ENCODE measurements at places on chromosomes 16 and 17.

DNA sequence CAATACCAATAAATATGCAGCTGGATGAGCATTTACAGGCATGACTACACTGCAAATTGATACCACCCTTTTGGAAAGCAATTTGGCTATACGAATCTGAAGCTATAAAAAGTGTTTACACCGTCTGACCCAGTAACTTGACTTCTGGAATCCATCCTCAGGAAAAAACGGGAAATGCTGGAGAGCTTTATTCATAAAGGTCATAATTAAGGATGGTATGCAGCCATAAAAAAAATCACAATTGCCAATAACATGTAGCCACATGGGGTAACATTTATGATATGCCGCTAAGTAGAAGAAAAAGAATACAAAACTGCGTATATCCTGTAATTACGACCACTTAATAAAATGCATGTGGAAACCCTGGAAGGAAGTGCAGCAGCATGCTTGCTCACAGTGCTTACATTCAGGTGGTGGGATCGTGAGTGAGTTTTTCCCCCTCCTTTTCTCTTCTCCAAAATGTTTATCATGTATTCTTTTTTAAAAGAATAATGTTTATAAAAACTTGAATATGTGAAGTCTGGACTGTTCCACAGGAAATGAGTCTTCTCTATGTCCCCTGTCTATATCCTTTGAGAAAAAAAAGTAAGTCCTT is 34.2 kb downstream of the COPRS start:
- DNase-seq = no peak

GRCh38 chr16:54176376-54176901 is 110.1 kb downstream of the IRX3 start:
- DNase-seq = peak; percentile 58

DNA sequence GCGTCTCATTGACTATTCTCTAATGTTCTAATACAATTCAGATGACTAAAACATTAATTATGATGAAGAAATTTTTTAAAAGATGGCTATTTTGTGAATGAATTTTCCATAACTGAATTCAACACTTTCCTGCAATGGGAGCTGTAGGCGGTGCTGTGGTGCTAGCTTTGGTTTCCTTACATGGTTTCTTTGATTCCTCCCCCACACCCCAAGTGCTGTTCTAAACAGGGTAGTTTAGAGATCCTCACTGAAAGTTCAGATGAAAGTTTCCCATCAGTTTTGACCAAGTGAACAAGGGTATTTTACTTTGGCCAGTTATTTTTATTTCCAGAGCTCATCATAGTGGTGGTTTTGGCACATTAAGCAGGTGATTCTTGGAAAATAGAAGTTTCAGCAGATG is 26.0 kb upstream of the MRC2 start:
- no peak for DNase-seq

GRCh38 chr17:35709874-35710273 is 21.6 kb upstream of the RASL10B start:
- DNase-seq = no peak

- peak; percentile 47 for DNase-seq
Measured at GRCh38 chr16:19393226-19394111, 24.2 kb upstream of the TMC5 start.

DNA sequence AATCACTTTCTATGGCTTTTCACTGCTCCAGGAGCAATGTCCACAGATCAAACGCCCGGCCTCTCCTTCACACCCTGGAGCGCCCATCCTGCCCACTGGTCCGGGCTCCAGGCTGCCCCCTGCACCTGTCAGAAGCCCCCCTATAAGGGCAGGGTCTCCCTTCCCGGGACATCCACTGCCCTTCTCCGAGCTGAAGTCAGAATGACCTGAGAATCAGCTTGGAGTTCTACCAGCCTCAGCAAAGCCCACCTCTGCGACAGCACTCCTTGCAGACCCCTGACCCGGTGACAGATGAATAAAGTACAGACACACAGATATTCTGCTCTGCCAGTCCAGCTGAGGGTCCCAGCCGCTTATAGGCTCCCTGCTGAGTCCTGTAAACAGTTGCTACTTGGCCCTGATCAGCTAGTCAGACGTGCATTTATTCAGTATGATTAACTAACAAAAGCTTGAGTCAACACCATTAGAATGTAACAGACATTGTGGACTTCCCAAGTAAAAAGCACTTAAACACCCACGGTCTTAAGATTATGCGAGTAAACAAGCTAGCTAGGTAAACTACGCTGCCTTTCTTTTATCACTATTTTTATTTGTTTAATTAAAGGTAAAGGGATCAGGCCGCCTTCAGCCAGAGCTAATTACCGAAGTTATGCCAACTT is 4.8 kb downstream of the SLC7A5 start:
- peak; percentile 76 for DNase-seq

DNA sequence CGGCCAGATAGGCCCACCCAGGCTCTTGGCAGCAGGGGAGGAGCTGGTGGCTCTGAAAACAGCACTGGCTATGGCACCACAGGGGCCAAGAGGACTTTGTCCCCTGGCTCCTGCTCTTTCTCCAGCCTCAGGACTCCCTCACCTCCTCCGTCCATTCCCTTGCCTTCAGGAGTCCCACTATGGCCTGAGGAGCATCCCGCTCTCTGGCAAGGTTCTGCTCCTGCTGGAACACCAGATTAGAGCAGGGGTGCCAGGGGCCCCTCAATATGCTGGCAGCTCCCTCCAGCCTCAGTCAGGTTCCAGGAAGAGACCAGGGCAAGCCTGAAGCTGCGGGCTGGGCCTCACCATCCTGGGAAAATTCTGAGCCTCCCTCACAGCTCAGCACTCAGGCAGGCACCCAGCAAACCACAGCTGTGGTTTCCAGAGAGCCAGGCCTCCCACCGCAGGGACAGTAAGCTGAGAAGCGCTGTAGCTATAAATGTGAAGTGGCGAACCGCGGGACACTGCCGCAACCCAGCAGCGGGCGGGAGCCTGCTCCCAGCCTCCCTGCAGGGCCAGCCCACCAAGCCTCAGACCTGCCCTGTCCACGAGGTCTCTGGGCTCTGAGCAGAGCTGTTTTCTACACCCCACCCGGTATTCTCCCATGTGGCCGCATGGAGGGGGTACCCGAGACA is 25.7 kb downstream of the C17orf100 start:
- peak; percentile 29 for DNase-seq

DNA sequence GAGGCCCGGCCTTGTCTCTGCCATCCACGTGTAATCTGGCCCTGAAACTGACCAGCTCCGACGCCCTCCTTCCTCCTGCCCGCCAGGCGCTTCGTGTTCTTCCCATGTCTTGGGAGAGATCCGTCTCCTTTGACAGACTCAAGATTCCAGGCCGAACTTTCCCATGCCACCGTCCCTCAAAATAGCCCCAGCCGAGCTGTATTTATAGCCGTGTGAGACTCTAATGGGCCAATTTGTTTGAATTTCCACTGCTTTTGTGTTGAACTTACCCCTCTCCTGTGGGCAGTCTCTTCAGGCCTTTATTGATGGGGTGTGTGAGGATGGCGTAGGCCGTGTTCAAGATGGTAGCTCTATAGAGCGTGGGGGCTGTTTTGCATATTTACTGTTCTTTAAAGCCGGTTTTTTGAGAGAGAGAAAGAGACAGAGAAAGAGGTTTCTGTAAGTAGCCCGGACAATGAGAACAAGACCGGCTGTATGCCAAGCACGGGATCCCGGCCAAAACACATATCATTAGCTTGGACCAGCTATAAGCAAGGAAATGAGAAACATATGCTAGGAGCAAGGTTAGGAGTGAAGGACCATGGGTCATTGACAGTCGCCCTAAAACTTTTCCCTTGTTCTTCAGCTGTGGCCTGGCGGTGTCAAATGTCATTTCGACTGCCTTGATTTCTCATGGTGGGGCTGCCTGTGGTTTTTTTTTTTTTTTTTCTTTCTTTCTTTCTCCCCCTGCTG is 124.5 kb upstream of the ZFHX3 start:
- peak; percentile 94 for DNase-seq

DNA sequence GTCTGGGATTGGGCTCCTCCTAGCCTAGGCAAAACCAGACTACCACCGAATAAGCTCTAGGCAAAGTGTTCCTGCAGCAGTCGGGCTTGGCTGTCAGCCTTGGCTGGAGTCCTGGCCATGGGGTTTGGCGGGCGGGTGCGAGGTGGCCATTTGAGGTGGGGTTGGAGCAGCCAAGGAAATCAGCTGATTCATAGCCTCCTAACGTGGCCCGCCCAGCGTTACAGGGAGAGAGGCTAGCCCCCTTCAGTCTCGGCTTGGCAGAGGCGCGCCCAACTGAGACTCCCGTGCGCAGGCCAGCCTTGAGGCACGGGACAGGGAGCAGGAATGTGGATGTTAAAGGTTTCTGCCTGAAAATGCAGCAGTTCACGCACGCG is 1.9 kb downstream of the PMP22 start:
- DNase-seq = peak; percentile 84

DNA sequence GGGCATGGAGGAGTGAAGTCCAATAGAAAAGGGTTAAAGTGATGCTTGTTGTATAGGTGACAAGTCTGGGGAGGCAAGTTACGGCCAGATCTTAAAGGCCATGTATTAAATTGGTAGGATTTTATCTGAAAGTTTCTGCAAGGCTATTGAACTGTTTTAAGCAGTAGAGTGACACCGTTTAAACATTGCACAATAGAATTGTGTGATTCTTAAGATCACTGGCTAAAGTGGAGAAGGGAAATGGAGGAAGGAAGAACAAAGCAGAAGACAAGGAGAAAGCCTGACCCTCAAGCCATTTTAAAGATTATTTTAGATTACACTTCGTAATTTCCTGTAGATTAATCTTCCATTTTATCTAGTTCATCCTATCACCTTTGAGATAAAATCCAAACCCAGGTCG is 5.6 kb upstream of the MPHOSPH6 start:
- no peak for DNase-seq
